Cerebellum (tissue), 4 donors: ENCODE measurements at places on chromosomes 12 and 14. TPM values are rescaled to one million over a fixed set of nuclear protein-coding genes. Genes with fewer than 3 reads are reported as not detected.

DNA sequence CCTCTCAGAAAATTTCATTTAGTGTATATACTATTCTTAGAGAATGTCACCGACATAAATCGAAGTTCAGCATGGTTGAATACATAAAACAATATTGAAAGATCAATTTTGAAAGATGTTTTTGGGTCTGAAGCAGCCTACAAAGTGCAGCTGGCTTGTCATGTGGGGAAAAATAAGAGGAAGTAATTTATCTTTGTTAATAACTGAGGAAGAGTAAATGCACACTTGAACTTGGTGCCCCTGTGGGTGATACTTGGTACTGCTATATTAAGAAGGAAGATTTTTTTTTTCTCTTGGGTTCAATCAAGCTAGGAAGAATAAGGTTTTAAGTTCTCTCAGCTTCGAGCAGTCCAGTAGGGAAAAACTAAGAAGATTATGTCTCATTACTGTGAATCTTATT, 661.3 kb downstream of the RPL10L start:
- no peak for DNase-seq

- DNase-seq = peak; percentile 32
Measured at GRCh38 chr14:76647697-76648298, 113.5 kb upstream of the VASH1 start.

DNA sequence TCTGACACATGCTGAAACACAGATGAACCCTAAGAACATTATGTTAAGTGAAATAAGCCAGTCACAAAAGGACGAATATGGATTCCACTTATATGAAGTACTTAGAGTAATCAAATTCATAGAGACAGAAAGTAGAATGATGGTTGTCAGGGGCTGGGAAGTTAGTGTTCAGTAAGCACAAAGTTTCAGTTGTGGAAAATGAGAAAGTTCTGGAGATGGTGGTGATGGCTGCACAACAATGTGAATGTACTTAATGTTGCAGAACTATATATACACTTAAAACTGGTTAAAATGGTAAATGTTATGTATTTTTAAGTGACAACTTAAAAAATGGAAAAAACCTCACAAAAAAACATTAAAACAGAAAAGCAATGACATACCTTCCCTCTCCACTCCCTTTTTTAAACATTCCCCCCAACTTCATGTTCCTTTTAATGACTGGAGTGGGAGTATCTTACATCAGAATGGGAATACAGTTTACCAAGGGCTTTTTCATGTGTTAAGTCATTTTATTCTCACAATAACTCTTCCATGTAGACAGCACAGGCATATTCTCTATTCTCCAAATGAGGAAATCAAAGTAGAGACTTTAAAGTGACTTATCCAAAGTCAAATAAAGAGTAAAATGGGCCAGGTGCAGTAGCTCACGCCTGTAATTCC, 24.0 kb downstream of the BTBD7 start:
- no peak for DNase-seq

The KLRC2 gene
- 3.7 TPM for total RNA-seq

GRCh38 chr14:90804292-90805083, 11.7 kb downstream of the TTC7B start:
- DNase-seq = no peak

DNA sequence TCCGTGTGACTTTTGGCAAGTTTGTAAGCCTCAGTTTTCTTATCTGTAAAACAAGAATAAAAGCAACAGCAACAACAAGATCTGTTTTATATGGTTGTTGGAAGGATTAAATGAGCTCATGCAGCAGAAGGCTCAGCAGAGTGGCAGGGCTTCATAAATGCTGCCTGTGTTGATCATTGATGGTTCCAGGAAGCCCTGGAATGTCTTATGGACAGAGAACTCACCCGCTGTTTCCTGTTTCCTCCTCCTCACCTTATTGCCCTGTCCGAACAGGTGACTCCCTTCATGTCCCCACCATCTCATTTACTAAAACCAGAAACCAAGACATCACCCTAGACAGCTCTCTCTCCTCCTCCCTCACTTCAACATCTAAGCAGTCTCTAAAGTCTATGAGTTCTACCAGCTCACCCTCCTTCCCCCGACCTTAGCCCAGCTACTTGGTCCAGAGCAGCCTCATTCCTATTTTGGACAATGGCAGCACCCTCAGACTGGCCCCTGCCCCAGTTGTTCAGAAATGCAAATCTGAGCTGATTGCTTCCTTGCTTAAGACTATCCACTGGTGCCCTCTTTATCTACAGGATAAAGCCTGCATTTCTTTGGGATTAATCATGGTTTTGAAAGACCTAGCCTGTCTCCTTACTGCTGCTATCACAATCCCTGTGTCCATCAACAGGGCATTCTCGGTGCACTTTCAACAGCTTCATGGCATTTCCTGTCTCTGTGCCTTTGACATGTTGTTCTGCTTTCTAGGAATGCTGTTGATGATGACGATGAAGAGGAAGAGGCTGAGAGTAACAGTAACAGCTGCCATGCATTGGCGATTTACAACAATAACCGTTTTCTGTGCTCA, 21.4 kb upstream of the GSG1 start:
- no peak for DNase-seq

The RTL1 gene
- total RNA-seq = under 0.01 TPM

- no peak for DNase-seq
Measured at GRCh38 chr14:24699052-24699451, 65.1 kb upstream of the GZMB start.

The A2M gene
- 61.8 TPM for total RNA-seq

- DNase-seq = no peak
Measured at GRCh38 chr14:33668066-33668465, 282.8 kb downstream of the EGLN3 start.

DNA sequence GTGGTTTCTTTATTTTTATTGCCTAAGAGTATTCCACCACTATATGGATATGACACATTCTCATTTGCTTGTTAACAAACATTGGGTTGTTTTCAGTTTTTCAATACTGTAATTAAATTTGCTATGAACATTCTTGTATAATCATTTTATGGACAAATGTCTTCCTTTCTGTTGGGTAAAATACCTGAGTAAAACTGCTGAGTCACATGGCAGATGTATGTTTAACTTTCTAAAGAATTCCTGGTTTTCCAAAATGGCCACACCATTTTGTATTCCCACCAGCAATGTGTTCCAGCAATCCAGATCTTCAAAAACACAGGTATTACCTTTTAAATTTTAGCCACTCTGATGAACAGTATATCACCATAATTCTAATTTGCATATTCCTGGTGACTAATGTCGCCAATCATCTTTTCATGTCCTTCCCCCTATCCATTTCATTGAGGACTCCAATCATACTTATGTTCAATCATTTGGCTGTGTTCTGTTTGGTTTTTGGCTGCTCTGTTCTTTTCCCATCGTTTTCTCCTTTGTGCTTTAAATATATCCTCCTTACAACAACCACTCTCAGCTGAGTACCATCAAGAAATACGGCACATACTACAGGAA, 36.0 kb downstream of the CDK17 start:
- DNase-seq = no peak

The GPR137C gene
- 41.9 TPM for total RNA-seq

The RNASE12 gene
- total RNA-seq = not detected

- peak; percentile 21 for DNase-seq
Measured at GRCh38 chr12:77608271-77608824, 222.3 kb upstream of the NAV3 start.

GRCh38 chr14:103896578-103896977, 31.7 kb upstream of the TDRD9 start:
- no peak for DNase-seq

The GPHN gene
- 90.6 TPM for total RNA-seq

DNA sequence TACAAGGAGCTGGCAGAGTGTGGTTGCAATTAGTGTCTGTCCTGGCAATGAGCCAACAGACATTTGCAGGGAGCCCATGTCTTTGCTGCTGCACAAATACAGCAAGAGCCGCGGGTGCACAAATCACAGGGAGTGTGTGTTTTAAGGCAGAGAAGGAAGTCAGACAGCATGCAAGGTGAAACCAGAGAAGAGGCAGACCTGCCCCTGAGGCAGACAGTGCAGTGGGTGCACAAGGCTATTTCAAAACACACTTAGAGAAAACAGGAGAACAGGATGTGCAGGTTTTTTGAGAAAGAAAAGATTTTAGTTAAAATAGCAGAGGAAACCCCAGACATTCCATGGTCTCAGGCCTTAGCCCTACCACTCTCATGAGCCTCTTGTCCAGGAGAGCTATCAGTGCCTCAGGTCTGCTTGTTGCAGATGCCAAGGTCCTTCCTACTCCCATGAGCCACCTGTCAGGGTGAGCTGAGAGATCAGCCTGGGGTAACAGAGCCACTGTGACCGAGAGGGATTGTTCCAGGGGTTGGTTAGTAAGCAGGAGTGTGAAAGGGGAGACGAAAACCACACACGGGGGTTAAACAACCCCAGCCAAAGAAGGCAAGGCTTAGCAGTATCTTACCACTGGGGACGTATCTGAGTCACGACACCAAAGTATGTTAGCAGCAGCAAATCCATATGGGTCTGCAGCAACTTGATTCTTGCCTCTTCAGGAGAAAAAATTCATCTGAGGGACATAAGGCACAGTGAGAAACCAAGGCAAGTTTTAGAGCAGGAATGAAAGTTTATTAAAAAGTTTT, 78.1 kb downstream of the C14orf132 start:
- no peak for DNase-seq

The CLEC1A gene
- 0.54 TPM for total RNA-seq

The ASB2 gene
- total RNA-seq = 0.54 TPM

- no peak for DNase-seq
Measured at GRCh38 chr12:66571361-66571915, 107.4 kb downstream of the GRIP1 start.

The XRCC3 gene
- total RNA-seq = 10.3 TPM

DNA sequence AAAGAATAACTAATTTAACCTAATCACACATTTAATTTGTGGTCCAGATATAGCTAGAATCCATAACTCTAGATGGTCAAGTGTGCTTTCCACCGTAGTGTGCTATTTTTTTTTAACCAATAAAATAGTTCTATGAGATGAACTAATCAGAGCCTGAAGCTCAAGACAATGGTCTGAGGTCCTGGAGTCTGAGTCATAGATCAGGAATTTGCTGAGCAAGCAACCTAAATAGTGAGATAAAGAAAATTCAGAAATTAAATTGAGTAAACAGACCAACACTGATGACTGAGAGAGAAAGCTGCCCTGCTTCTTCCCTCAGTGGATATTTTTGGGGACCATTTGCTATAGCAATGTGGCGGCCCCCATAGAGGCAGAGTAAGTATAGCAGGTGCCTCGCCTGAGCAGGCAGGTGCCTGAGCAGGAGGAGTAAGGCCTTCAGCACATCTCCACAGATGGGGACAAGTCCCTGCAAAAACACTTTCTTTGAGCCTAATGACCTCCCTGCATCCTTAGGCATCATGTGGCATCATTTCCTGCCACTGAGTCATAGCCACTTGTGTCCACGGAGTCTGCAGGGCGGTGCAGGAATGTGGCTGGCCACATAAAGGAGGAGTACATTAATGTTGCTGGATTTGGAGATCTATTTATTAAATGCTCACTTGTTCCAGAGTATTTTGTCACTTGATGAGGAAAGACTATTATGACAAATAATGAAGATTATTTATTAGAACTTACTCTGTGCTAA, 13.9 kb upstream of the CLEC4E start:
- DNase-seq = no peak

The DIO2 gene
- total RNA-seq = 0.64 TPM

The LRRC43 gene
- total RNA-seq = 1.9 TPM

DNA sequence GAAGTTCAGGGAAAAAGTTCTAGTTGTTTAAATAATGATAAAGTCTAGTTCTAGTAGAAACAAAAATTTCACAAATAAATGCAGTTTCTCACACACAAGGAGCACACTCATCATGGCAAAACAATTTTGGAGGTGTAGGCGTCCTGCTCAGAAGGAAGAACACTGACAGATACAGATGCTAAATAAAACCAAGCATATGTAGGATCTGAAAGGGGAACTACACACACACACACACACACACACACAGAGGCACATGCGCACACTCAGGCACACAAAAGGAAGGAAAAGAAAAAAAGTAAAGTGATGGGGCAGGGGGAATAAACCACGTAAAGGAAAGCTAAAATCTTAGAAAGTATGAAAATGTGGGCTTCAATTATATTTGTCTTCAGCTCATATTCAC, 117.7 kb downstream of the SOX5 start:
- DNase-seq = no peak

- DNase-seq = no peak
Measured at GRCh38 chr14:45664668-45665356, 411.8 kb upstream of the MIS18BP1 start.

GRCh38 chr12:88895634-88896033, 315.4 kb upstream of the KITLG start:
- DNase-seq = no peak

DNA sequence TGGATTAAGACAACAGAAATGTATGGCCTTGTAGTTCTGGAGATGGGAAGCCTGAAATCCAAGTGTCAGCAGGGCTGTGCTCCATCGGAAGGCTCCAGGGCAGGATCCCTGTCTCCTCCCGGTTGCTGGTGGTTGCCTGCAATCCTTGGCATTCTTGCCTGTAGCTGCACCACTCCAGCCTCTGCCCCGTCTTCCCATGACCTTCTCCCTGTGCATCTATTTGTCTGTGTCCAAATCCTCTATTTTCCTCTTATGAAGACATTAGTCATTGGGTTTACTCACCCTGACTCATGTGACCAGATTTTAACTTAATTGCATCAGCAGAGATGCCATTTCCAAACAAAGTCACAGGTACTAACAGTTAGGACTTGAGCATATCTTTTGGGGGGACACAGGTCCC, 15.1 kb downstream of the TUNAR start:
- DNase-seq = no peak

DNA sequence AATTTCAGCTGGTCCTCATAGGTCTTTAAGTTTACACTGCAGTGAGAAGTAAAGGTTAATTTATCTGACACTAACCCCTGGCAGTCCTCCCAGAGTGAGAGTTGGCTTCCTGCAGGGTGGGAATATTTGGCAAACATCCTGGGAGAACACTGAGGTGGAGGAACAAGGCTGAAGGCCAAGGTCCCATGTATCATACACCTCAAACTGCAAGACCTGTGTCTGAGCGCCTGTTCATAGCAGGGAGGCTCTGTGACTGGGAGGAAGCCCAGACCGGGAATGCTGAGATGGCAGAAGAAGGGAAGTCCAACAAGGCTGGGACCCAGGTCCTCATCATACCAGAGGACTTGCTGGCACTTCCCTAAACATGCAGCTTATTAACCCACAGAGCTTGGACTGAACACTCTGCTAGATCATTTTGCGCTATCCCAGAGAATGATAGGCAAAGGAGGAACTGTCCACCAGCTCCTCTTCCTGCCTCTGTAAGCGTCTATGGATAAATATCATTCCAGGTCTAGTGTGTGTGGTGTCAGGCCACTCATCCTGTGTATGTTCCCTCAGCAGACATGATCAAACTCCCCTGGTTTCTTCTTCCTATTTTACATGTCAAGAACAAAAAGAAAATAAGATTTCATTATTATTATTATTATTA, 199.6 kb upstream of the CNOT2 start:
- DNase-seq = peak; percentile 25

The GALNT16 gene
- 9.3 TPM for total RNA-seq

- no peak for DNase-seq
Measured at GRCh38 chr12:67832155-67832554, 157.1 kb upstream of the IFNG-AS1 start.

GRCh38 chr12:110677206-110677911, 11.6 kb downstream of the HVCN1 start:
- DNase-seq = no peak
